DMS 273 treated with DMSO at 0.1 percent for 48 hours (cell line): ENCODE measurements at places on chromosomes 11 and 22.

GRCh38 chr11:45828996-45829395 is 18.3 kb upstream of the CRY2 start:
- DNase-seq, result no peak

DNA sequence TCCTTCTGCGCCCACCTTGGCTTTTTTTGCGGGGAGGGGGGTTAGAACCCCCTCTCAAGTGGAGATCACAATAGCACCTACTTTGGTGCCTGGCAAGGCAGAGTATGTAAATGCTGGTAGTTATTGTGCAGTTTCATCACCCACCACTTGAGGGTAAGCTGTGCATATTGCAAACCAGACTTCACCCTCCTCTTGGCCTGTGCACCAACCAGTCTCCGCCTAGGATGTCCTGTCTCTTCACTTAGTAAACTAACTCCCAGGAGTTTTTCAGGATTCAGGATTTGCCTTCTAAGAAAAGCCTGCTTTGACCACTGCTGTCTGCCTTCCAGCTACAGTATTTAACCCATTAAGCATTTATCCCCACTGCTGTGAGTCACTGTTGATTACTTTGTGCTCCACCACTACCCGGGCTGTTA is 2.0 kb upstream of the UBXN1 start:
- peak; percentile 47 for DNase-seq

- no peak for DNase-seq
These were observed 48.2 kb downstream of the NRXN2 start for GRCh38 chr11:64674774-64675173.

DNA sequence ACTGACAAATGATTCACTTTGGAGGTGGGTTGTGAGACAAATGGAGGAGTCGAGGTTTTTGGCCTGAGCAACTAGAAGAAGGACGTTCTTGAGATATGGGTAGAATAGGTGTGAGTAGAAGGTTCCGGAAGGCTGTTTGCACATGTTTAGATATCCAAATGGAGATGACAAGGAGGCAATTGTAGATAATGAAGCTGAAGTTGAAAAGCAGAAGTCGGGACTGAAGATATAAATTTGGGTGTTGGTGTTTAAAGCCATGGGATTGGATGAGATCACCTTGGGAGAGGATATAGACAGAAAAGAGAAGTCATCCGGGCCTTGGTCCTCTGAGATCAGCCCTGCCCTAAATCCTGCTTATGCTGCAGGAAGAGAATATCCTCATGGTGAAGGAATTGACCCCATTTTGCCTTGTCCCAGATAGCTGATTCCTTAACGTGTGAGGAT is 75.5 kb upstream of the CD44 start:
- DNase-seq, result no peak

DNA sequence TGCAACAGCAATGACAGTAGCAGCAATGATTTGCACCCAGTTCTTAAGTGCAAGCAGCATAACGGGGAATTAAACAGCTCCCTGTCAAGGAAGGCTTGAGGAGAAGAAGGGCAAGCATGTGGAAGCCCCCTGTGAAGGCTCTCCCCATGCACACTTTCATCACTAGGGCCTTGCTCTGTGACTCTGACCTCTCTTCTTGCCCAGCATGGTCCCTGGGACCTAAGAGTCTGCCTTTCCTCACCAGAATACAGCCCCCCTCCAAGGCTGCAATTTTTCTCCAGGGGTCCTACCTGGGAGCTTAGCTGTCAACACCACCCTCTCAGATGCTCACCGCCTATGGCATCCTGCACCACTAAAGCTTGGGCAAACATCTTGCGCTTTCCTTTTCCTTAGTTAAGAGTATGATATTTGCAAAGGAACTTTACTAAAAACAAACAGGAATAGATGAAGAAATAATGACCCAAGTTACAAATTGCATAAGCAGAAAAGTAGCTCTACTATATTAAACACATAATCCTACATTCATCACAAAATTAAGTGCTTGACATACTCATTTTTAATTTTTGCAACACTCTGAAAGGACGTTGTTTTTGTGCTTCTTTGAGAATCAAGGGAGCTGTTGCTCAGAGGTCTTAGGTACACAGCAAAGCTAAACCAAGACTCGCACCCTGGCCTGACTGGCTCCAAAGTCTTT is 187.6 kb downstream of the ADAMTS15 start:
- DNase-seq, result no peak

DNA sequence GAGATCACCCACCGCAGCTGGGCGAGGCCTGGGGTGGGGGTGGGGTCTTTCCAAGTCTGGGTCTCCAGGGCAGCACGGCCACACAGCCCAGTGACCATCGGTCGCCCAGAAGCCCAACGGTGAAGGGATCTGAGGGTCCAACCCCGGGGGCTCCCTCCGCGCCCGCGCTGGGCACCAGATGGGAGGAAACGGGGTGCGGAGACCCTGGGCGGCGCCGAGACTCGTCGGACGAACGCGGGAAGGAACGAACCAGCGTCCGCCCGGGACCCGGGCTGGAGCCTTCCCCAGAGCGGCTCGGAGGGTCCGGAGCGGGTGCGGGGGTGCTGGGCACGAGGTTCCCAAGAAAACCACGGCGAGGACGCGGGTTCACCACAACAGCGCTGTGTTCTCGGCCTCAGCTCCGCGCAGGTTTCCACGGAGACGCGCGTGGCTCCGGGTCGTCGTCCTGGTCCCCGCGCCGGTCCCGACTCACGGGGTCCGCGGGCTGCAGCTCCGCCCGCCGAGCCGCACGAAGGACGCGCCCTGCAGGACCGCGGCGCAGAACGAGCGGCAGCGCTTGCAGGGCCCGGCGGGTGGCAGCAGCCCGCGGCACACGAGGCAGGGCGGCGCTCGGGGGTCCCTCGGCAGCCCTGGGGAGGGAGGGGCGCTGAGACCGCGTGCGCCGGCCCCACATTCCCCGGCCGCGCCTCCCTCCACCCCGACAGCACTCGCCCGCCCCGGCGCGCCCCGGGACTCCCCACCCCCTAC is 2.3 kb upstream of the IL17REL start:
- no peak for DNase-seq

DNA sequence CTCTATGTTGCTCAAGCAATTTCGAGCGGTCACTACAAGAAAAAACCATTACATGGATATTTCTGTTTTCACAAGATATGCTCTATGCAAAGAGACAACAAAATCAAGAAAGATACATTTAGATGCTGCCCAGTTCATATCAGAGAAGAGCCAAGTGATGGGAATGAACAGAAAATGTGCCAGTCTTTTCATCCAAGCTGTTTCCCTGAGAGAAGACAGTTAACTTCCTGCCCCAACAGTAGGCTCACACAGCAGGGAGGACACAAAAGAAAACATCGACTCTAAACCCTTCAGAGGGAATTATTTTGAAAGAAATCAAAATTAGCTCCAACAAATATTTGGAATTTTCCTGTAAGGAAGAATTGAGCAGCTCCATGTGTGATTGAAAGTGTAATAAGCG is 11.6 kb downstream of the JAML start:
- DNase-seq, result no peak

- peak; percentile 58 for DNase-seq
These were observed 39.6 kb downstream of the TSPAN18 start for GRCh38 chr11:44766112-44766971.

DNA sequence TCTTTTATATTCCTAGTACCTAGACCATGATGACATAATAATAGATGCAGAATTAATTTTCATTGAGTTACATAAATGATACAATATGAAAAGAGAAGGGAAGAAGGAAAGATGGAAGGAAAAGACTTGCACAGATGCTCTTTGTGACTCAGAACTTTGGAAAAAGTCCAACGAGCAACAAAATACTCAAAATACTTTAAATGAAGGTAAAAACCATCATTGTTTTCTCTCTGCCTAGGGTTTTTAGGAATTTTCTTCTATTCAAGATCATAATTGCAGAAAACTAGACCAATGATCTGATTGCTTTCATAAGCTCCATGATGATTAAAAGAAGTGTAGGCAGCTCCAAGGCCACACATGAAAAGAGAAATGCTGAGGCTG is 276.9 kb downstream of the KIRREL3 start:
- DNase-seq, result no peak

DNA sequence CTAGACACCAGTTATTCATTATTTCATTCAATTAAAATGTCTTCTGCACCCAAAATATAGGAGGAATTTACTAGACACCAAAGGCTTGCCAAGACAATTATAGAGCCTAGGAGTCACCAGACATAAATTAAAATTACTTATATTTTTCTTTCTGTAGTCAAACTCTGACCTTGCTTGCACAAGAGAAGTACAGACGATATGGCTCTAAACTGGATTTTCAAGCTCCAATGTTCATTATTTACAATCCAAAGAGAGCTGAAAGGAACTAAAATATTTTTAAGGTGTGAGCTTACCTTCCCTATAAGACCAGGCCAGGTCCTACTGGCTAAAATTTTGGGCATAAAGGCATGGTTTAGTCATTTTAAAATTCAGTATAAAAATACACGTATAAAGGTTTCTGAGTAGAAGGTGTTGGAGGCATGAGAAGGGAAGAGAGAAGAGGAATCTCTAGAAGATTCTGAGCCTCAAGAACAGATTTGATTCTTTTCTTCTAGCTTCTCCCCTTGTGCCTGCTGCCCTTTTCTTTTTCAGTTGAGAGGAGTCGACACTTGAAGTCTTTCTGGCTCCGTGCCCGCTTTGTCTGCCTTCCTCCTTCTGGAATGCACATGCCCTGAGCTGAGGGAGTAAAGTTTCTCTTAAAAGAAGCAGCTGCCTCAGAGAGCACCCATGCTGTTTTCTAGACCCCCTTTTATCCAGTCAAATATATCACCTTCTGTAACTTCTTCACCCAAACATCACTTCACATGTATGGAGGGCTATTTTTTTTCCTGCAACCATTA is 13.5 kb downstream of the C11orf97 start:
- no peak for DNase-seq
